Activated CD4-positive, alpha-beta memory T cell treated with anti-CD3 and anti-CD28 coated beads for 36 hours (primary cell): ENCODE measurements at places on chromosomes 4 and X.

GRCh38 chr4:173501592-173502150 lies 28.4 kb downstream of the HAND2 start:
- DNase-seq: no peak

GRCh38 chr4:76582074-76582816 lies 147.2 kb downstream of the SHROOM3 start:
- no peak for DNase-seq

DNA sequence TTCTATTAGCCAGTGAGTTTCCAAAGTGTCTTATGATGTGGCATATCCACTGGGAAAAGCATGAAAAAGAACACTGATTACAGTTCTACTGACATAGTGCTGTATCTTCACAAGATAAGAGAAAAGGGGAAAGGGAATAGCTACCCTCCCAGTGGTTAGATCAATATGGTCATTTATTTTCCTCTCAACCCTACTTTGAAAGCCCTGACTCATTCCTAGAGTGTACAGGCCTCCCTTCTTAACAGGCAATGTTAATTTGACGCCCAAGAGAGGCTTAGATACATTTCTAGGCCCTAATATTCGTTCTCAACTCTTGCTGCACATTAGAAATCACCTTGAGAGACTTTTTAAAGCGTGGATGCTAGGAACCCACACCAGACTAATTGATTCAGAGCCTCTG lies 20.4 kb upstream of the BRS3 start:
- DNase-seq: no peak

DNA sequence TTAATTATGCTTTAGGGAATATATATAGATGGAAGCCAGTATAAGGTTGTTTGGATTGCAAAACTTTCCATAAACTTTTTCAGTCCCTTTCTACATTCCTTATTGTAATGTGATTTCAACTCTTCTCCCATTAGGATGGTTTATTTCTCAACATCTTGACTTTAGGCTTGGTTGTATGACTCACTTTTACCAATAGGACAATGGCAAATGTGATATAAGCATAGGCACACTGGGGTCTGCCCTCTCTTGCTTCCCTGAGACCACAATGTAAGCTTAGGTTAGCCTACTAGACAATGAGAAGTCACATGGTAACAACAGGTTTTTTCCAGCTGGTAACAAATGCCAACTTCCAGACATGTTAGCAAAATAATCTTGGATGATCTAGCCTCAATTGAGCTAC lies 163.3 kb upstream of the RBPJ start:
- DNase-seq: no peak

GRCh38 chr4:113384600-113384999 lies 335.1 kb downstream of the ANK2 start:
- DNase-seq: no peak

DNA sequence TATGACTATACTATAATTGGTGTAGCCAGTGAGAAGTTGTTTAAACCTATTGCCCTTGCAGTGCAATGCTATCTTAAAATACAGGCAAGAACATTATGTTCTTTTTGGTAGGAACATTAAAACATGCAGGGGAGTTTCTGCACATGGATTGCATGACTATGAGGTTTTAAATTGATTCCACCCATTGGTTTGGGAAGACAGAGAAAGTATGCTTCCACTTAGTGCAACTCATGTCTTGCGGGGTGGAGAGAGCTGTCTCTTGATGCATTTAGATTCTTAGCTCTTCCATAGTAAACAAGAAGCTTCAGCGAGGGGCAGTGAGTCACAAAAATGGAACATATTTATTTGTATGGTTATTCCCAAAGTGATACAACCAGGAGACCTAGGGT lies 39.5 kb upstream of the RASL11B start:
- DNase-seq: no peak

DNA sequence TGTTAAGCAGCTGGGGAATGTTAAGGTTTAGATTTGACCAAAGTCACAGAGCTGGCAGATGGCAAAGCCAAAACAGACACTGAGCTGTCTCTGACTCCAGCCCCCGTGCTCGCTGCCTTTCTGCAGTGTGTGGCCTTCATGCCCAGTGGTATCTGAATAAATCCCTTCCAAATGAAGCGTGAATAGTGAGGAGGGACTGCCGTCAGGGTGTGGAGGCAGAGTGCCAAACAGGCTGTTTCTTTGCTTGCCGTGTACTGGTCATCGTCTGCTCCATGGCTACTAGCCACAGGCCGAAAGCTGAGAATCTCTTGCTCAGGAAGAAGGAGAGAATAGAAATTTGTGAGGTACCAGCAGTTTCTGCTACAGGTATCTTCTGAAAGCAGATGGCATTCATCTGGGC lies 19.7 kb downstream of the PRIMPOL start:
- DNase-seq: no peak

GRCh38 chrX:133215017-133215416 lies 3.1 kb downstream of the TFDP3 start:
- no peak for DNase-seq

- no peak for DNase-seq
Measured at GRCh38 chrX:39022106-39022505, 220.8 kb downstream of the MID1IP1 start.

- DNase-seq: no peak
Measured at GRCh38 chrX:125757794-125758564, 408.1 kb downstream of the DCAF12L2 start.

DNA sequence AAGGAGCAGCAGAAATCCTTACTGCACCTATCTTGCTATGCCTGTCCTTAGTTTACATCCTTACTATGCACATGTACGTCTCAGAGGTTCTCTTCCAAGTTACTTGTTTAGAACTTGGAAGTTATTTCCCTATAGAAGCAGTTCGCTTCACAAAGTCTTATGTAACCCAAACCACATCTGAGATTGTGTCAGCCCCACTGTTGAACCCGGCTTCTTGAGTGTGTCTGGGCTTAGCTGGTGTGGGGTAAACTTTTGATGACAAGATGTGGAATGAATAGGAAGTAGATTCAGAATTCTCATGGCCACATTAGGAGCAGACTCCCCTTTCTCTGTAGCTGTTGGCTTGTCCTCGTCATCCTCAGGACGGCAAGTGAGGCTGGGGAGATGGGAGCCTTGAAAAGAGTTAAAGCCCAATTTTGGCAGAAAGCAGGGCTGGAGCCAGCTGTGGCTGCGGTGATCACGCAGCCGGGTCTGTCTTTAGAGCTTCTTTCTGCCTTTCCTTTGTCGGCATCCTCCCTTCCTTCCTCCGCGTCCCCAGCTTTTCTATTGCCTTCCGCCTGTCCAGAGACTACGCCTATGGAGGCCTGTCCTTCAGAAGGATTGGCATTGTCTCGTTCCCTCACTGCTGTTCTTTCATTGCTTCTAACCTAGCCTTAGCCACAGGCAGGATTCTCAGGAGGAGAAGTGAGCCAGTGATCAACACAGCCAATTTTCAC lies 23.0 kb upstream of the LIMCH1 start:
- DNase-seq: no peak

DNA sequence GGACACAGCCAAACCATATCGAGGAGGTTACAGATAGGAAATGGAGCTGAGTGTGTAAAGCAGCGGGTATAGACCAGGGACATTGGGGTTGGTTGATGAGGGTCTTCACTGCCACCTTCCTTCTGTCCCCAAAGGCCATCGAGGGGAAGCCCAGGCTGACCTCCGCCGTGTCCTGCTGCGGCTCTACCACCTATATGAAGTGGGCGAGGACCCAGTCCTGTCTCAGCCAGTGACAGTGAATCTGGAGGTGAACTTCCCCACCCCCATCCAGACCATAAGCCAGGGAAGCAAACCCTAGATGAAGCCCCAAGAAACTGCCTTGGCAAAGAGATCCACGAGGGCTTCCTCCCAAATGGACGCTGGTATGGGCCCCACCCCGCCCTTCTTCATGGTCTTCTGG lies 23.2 kb upstream of the MRFAP1 start:
- no peak for DNase-seq

GRCh38 chr4:123649645-123650391 lies 253.2 kb downstream of the SPRY1 start:
- DNase-seq: no peak

DNA sequence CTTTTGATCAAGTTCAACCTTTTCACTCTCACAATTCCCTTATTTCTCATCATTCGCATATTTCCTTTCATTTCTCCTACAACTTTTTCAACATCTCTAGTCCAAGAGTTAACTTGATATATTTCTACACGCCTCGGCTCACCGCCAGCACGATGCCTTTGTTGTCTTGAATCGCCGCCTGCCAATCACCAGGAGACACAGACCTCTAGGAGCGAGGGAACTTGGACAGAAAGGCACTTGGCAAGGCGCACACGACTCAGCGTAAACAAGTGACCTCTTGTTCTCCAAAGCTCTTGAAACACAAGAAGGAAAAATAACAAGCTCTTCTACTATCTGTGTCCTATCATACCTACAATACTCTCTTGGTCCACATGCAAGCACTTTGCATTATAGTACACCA lies 27.1 kb upstream of the RBMX start:
- no peak for DNase-seq

GRCh38 chr4:42910459-42910858 lies 17.9 kb downstream of the GRXCR1 start:
- DNase-seq: no peak

- no peak for DNase-seq
Measured at GRCh38 chr4:20019310-20020015, 232.2 kb upstream of the SLIT2 start.

DNA sequence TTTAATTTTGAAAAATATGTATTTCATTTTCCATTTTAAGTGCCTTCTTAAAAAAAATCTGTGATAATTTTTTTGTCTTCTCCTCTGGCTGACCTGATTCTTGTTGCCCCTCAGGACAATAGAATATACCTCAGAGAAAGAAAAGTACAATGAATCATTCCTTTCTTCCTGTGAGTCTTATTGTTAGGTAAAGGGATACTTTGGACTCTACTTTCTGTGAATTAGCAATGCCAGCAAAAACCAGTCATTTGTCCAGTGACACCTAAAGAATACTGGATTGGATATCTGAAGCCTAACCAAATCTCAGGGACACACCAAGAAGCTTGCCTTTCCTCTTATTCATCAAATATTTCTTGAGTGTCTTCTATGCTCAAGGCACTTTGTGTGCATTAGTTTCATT lies 102.1 kb downstream of the AREG start:
- no peak for DNase-seq

DNA sequence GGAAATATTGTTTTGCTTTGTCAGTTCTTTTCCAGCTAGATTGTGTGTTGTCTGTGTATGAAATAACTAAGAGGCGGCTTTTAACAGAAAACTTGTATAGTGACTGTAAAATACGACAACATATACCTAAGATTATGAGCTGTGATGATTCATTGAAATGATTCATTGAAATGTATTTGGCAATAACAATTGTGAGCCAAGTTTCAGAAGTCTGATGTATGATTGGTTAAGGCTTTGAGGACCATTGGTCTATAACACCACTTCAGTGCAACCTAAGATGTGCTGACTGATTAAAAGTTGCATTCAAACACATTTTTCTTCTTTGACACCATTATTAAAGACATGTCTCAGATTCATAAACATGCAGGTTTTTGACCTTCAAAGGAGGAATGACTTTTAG lies 76.6 kb downstream of the PTPN13 start:
- DNase-seq: no peak

DNA sequence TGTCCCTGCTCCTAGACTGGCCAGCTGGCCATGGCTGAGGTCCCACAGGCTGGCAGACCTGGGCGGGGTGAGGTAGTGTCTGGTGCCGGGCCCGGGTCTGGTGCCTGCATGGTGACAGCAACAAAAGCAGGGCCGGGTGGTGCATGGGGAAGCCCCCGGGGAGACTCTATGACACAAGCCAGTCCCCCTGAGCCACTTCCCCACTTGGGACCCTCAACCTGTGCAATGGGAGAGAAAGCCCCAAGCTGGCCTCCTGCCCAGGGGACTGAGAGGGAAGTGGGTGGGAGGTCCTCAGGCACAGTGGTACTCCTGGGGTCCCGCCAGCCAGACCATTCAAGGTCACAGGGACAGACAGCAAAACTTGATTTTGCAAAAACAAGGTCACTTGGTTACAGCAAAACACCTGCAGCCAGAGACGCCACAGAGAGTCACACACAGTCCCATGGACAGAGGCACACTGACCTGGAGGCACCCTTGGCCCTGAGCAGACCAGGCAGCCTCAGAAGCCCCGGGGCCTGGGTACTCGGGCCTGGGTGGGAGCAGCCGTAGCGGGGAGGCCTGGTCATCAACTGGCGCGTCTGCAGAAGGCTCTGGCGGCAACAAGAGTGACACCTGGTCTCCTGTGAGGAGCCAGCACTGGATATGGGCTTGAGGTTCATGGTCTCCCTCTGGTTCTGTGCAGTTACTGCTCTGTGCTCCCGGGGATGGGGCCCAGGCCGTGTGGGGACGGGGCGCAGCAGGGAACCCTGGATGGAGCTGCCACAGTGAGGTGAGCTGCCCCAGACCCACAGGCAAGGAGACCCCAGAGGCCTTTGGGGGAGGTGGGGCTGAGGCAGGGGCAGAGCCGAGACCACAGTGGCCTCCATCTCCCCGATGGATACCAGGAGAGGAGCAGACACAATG lies 60.6 kb downstream of the HTRA3 start:
- DNase-seq: no peak

DNA sequence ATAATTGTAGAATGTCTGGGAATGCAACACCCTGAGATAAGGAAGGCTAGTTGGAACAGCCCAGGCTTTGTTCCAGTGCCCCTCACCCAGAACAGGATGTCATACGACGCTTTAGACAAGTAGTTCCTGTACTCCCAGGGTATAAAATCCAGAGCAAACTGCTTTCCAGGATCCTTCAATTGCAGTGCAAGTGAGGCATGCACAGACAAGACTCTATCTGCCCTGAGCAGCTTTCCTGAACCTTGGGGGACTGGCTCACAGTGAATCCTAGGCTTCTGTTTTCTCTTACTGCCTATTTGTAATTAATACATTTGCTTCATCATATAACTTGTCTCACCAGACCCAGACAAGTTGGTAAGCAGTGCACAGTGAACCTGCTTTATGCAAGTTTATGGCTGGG lies 48.4 kb upstream of the IL9R start:
- DNase-seq: no peak

- no peak for DNase-seq
Measured at GRCh38 chr4:54001668-54002365, 62.6 kb downstream of the CHIC2 start.

- DNase-seq: peak; percentile 63
Measured at GRCh38 chr4:8403173-8403753, 37.3 kb downstream of the ACOX3 start.

- no peak for DNase-seq
Measured at GRCh38 chr4:84263415-84263814, 235.7 kb downstream of the NKX6-1 start.

DNA sequence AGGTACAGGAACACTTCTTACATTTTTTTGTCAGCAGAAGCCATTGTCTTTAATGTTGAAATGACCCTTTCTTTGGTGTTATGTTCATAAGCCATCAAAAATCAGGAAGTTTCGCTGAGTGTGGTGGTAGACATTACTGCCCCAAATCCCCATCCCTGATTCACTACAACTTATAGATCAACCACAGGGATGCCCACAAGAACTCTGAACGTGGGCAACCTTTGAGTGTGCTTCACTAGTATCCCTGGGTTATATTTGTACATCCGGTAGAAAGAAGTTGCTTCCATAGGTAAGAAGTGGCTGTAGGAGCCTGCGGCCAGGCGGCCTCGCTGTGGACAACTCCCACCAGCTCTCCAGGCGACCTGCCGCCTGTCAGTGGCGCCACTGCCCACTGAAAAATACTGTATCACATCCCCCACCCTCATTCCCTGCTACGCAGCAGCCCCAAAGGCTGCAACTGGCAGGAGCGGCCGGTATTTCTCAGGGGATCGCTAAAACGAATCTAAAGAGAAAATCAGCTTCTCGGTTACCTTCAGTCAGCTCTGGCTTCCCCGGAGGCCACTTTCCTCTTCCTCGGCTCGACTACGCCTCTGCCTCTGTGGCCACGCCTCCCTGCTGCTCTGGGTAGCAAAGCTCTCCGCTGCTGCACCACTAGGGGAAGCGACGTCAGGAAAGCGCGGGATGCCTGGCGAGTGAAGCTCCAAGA lies 13.9 kb upstream of the ETDC start:
- peak; percentile 80 for DNase-seq

GRCh38 chrX:104316739-104317138 lies 62.0 kb upstream of the ESX1 start:
- DNase-seq: no peak
